ENCODE measurements at places on chromosomes 7 and 10.

DNA sequence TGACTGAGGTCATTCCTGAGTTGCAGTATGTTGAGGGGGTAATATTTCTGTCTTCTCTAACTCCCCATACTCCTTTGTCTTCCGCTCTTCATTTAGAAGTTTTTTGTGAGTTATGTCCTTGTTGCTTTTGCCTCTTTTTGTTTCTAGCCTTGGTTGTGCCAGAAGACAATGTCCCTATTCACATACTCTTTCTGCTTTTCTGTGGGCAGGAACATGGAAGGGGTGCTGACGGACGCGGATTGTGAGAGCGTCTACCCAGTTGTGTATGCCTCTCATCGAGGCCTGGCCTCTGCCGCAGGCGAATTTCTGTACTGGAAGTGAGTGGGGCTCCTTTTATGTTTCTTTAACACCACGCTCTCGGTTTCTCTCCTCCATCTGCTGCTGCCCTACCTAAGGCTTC is 20.5 kb downstream of the STAG3 start:
- DNase-seq, result no peak

GRCh38 chr10:110612087-110612486 is 32.0 kb upstream of the RBM20 start:
- DNase-seq, result no peak

GRCh38 chr7:70512144-70512543 is 619.8 kb upstream of the GALNT17 start:
- DNase-seq, result no peak

DNA sequence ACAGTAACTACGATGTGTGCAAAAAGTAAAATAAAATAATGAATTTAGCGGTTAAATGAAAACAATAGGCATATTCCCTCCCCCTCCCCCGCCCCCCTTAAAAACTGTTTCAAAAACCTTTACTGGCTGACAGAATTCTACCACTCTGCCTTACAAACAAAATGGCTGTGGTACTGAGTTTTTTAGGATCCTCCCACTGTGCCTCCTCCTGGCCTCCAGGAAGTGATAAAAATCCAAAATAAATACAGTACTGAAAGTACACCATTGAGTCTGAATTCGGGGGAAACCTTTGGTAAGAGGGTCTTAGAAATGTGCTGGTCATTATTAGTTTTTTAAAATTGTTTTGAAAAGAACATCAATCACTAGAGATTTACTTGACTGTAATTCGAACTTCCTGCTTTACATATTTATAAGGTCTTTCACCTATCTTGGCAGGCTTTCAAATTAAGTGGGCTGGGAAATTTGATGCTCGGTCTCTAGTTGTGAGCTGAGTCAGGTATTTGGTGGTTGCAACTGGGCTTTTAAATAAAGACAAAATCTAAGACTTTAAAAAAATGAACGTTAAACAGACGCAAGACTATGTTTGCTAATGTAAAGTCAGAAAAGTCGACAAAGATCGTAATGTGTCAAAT is 32.5 kb upstream of the EPC1 start:
- no peak for DNase-seq

DNA sequence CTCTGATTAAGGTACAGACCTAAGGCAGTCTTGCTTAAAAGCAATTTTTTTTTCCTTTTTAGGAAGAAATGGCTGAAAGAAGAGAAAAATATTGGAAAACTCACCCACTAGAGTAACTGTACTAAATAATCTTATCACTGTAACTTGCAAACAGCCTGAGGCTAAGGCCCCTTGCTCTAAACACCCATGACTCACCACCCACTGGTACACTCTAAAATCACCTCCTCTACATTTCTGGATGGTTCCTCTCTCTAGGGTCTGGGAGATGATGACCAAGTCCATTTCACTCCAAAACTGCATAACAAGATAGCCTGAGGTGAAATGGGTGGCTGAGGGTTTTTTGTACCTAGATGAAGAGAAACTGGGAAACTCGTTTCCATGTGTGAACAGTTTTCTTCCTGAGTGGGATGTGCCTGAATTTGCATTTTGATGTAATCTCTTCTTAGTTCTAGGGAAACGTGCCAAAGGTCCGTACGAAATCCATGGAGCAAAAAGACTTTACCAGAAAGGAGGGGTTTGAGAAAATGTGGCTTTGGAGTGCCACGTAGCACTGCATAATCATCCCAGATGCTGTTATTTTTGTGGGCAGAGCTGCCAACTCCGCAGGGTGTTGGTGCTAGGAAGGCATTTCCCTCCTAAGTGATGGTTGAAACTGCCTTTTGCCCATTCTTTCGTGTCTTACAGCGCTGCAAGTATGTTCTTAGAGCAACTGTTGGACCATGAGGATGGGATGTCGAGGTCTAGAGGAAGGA is 113.5 kb upstream of the C10orf90 start:
- DNase-seq, result no peak

DNA sequence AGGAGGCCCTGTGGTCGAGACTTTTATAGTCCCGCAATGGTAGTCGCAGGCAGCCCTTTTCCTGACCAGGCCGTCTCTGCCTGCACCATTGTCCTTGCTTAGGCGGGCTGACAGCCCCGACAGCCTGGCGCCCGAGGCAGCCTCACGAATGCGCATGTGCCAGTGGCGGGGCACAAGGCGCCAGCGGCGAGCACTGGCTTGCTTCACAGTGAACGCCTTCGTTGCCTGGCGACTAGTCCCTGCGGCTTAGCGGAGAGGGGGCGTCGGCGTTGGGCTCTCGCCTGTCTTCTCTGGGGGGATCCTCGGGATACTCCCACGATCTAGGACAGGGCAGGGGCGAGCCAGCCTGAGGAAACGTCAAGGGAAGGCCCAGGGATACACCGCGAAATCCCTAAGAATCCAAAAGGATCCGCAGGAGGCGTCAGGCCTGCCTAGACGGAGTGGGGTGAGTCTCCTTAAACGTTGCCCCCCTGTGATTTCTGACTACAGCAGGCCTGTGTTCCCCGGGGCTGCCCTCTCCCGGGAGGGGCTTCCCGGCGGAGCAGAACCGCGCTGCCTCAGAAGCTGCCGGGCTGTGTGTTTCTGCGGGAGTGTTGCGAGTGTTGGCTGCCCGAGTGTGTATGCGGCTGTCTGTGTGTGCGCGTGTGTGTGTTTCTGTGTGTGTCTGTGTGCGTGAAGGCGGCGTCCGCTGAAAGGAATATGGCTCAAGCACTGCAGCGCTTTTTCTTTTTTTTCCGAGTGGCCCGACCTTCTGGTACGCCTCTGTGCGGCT is 20.5 kb upstream of the ZNF273 start:
- DNase-seq, result no peak

GRCh38 chr10:19730907-19731217 is 85.4 kb upstream of the PLXDC2 start:
- DNase-seq, result no peak

- DNase-seq, result peak; percentile 37
These were observed 72.4 kb upstream of the PDE1C start for GRCh38 chr7:32142649-32143048.

DNA sequence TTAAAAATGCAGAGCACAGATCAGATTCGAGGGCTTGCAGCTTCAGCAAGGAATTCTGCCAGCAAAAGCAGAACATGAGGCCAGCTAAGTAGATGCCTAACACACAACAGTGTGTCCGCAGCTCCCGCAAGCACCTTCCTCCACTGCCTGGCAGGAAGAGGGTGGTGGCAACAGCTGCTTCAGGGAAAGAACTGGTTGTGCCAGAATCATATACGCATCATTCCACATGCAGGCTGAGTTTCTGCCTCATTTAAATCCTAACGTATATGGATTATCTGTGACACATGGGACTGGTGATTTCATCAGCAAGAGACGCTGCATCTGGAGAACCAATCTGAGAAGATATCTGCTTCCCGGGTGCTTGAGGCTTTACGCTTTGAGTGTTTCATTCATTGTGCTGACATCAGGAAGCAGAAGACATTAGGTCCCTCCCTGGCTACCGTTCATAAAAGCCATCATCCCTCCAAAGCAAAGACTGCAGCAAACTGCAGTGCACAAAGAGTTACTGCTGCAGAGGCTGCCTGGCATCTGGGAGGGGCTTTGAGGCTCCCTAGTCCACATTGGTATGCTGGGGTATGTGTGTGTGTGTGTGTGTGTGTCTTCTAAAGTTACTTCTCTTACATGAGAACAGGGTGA is 78.8 kb downstream of the FAM13C start:
- peak; percentile 8 for DNase-seq

DNA sequence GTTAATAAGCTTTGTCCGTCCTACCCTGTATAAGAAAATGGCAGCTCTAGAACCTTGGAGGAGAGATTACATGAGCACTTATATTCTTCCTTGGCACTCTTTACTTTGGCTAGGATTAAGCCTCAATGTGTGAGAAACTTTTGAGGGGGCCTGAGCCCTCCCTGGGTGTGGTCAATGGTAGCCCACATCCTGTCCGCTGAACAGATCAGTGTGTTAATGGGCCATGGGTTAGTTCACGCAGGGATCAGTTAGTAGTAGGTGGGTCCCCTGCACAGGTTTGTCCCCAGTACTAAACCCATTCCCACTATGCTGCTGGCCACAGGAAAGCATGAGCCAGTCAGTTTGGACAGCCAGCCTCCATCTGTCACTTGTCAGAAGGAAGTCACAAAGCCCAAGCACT is 20.2 kb upstream of the IKZF1 start:
- DNase-seq, result no peak

DNA sequence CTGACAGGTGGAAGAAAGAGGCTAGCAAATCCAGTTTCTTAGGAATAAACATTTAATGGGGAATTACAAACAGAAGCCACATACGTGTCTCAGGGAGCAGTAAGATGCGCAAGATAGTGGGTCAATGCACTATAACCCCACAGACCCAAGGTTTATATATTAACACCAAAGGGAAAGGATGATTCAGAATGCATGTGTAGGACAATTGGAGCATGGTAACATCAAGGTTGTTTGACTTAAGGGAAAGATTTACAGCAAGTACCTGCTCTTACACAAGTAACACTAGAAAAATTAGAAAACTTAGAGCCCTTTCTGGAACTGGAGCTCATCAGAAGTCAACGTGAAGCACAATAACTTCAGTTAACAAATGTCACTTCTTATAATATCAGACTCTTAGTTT is 161.1 kb upstream of the ZWINT start:
- DNase-seq, result no peak

- no peak for DNase-seq
These were observed 205.8 kb upstream of the TEX47 start for GRCh38 chr7:89001306-89001705.

GRCh38 chr7:85483177-85483576 is 296.3 kb upstream of the SEMA3D start:
- DNase-seq, result peak; percentile 93

DNA sequence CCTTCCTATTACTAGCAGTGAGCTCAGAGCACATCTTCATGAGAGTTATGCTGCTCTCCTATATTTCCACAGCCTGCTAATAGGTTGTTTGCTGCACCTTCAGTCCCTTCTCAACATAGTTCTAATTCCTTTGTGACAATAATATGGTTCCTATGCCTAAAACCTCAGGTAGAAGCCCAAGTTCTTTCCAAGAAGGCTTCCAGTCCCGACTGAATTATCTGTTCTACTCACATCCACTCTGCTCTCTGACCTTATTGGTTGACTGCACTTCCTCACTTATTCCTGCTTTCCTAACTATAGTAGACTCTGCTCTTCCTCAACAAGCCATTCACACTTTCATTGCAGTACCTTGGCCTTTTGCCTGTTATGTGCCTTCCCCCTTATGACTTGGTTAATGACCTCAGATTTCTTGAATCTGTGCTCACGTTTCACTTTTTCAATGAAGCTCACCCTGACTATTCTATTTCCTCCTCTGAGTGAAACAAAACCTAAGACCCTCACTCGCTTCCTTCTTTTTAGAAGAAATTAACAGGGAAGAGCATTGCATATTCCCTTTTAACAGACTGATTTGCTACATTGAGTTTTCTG is 132.7 kb downstream of the MDFIC start:
- DNase-seq, result no peak

DNA sequence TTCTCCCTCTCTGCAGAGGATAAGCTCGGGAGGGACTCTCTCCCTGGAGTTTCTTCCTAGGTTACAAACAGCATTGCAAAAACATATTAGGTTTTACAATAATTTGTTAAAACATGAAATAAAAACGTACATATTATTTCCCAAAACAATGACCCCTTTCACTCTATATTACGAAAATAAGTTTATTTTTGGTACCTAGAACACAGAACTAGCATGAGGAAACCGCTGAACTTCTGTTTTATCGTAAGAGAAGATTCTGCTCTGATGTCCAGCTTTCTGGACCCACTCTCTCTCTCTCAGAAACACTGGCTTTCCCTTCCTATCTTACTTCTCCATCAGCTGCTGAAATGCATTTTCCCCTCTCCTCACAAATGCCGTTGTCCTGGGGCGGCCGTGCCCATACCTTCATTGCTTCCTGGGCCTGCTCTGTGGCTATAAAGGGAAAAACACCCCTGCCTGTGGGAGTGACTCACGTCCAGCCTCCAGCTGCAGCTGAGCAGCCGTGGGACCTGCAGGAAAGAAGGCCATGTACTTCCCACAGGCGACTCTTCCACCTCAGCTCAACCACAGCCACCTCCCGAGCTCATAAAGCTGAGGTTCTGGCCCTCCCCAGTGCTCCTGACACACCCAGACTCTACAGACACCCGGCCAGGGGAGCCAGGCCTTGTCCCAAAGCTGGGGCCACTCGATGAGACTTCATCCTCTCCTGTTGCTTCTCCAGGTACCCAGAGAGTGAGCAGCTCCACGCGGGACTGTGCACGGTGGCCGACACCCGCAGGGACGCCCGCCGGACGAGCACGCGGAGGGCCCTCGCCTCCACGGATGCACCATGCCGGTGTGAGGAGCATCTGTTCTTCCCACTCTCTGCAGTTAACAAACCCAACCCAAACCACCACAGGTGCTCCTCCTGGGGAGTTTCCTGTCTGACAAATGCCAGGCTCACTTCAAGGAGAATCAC is 3.1 kb downstream of the GPER1 start:
- DNase-seq, result no peak

- DNase-seq, result no peak
These were observed 34.8 kb upstream of the SFMBT2 start for GRCh38 chr10:7445474-7446185.

DNA sequence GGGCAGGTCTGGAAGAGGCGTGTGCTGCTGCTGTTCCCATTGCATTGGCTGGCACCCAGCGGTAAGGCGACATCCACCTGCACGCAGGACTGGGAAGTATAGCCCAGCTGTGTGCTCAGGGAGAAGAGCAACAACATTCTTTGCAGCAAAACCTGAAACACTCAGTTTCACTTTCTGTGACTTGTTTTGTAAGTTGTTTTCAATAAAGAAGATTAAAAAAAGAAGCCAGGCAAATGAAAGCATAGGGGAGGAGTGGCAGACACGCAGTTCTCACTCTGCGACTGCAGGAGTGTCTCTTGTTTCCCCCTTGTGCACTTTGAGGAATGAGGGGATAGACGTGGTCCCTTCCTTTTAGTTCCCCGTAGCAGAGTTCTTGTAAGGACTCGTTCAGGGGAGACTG is 5.8 kb downstream of the FBH1 start:
- no peak for DNase-seq

- no peak for DNase-seq
These were observed 28.3 kb upstream of the MSMB start for GRCh38 chr10:46074196-46074946.

DNA sequence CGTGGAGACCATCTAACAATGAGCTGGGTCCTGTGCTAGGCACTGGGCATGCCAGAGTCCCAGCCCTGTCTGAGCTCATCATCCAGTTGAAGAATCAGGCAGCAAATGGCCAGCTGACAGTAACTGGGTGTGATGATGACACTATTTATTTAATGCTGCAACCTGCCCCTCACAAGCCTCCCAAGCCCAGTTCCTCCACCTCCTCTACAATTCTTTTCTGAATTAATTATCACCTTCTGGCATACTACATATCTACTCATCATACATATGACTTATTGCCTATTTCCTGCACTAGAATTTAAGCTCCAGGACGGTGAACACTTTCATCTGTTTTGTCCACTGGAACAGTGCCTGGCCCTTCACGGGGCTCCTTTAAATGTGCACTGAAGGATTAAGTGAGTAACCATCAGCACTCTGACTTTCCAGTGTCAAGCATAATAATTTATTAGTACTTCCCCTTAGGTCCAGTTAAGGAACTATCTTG is 96.7 kb upstream of the LAMB4 start:
- no peak for DNase-seq

Measured in fibroblast of skin of left biceps (primary cell).